ENCODE measurements at places on chromosomes 1 and 21.

DNA sequence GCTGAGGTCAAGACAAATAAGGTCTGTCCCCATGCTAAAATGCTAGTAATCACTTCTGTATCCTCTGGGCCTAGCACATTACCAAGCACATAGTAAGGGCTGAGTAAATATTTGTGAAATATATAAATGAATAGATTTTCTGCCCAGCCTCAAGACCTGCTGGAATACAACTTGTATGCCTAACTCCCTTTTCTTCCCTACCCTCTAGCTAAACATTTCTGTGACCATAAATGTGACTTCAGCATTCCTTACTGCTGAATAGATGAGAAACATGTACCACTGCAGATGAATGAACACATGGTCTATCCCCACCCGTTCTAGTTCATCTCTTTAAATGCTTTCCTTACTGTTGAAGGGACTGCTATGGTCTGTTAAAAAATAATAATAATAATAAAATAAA, 209.0 kb upstream of the HOOK1 start:
- DNase-seq = no peak

GRCh38 chr1:5685446-5686040, 306.7 kb downstream of the NPHP4 start:
- no peak for DNase-seq

DNA sequence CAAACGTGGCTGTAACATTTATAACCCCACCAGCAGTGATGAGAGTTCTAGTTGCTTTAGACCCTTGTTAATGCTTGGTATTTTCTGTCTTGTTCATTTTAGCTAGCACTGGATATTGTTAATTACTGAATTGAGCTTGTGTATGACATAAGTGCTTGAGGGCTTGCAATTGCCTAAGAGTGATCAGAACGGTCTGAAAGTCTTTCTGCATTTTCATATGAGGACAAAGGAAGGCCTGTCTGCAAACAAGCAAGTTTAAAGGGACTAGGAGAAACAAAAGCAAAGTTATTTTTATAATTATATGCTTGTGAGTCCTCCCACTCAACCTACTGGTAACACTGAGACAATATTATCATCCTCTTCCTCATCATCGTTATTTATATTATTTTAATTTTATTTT, 305.5 kb upstream of the DUSP10 start:
- DNase-seq = no peak

- DNase-seq = no peak
These were observed 1.3 kb upstream of the KRTAP10-12 start for GRCh38 chr21:44695641-44696040.

- no peak for DNase-seq
These were observed 14.4 kb downstream of the SLC5A9 start for GRCh38 chr1:48236716-48237470.

- no peak for DNase-seq
These were observed 163.9 kb downstream of the LRRC40 start for GRCh38 chr1:70041317-70042045.

DNA sequence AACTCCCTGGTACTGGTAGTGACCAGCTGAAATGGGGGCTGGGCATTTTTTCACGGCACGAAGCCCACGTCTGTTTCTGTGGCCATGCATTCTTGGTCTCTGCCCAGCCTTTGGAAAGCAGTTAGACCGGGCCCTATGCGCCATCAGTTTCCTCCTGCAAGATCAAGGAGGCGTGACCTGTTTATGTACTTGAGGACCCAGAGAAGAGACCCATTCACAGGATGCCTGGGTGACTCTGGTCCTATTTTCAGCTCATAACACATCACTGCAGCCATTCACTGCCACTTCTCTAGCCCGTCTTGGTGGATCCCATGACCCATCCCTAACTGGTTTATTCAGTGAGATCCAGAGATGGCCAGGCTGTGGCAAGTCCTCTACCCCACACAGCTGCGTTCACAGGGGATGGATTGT, 70.4 kb downstream of the SPSB1 start:
- no peak for DNase-seq

GRCh38 chr1:10692401-10693021, 103.9 kb downstream of the CASZ1 start:
- DNase-seq = peak; percentile 61

GRCh38 chr1:201028461-201028889, 5.0 kb upstream of the KIF21B start:
- DNase-seq = no peak

GRCh38 chr1:228105270-228105995, 2.3 kb upstream of the C1orf35 start:
- no peak for DNase-seq

- peak; percentile 56 for DNase-seq
These were observed 31.0 kb upstream of the EFCAB14 start for GRCh38 chr1:46749921-46750404.

GRCh38 chr1:78526496-78526895, 35.7 kb downstream of the PTGFR start:
- no peak for DNase-seq

DNA sequence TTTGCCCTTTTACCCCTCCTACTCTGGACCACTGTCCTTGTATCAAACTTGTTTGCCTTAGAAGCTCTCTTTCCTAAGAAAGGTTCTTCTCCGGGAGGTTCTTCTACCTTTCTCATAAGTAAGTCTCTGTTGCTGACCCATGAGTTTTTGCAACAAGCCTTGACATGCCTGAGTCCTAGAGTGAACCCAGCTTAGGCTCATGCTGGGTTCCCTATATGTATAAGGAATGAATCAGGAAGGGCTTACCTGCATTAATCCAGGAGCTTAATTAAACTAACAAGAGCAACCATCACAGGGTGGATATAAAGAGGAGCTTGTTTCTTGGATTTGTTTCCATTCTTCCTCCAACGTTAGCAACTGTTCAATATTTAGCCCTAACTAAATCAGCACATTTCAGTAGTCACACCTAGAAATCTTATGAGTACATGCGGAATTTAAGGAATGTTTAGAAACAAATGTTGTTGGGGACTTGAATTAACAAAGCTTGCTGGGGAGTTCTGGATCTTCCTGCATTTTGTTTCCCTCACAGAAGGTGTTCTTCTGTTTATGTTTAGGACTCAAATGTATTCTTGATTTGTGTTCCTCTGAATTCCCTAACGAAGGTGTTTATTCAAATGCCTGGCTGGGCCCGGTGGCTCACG, 64.3 kb upstream of the RAB3GAP2 start:
- DNase-seq = no peak

- DNase-seq = no peak
These were observed 70.0 kb downstream of the FAAP20 start for GRCh38 chr1:2124446-2125198.

DNA sequence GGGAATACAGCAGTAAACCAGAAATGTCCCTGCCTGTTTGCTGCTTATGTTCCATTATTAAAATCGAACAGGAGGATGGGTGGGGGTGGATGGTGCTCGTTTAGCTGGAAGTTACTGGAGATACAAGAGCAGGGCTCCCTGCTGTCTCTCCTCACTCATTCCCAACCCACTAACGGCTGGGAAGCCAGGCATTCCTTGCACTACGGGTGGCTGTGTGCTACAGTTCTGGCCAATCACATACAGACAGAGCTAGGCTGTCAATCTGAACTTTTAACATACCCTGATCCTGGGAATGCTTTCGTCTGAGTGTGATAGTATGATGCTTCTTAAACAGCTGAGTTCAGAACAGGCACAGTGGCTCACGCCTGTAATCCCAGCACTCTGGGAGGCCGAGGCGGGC, 7.0 kb downstream of the SIPA1L2 start:
- no peak for DNase-seq

DNA sequence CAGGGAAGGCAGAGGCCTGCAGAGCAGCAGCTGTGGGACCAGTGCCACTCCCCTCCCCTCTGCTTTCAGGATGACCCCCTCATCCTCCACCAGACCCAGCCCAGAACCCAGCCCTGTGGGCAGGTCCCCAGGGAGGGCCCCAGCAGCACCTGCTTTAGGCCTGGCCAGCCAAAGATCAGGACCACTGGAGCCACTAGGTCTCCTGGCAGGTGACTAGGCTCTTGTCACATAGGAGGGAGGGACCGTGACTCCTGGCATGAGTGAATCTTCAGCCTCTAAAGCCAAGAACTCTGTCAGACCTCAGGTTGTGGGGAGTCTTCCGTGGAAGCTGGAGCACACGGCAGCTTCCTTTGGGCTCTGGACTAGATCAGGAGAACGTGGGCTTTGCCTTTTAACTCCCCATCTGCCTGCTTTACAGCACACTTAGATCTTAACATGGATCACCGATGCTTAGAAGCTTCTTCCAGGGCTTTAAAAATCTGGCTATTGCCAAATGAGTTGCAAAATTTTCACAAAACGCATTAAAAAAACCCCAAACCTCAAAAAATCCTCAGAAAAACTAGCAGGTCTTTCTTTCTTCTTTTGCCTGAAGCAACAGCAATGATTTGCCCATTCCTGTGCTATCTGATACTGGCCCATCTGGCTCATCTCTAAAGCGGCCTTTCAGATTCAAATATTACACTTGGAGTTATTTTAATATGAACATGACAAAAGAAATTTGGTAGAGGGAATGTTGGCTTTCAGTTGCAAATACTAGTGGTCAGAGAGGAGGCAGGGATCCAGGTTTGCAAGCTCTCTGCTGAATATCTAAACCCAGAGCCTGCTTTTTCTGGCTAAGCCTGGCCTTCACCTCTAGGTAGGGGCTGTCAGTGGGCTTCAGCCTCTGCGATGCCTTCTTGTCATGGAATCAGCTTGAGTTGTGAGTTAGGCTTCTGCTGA, 235.2 kb downstream of the SDCCAG8 start:
- DNase-seq = no peak

DNA sequence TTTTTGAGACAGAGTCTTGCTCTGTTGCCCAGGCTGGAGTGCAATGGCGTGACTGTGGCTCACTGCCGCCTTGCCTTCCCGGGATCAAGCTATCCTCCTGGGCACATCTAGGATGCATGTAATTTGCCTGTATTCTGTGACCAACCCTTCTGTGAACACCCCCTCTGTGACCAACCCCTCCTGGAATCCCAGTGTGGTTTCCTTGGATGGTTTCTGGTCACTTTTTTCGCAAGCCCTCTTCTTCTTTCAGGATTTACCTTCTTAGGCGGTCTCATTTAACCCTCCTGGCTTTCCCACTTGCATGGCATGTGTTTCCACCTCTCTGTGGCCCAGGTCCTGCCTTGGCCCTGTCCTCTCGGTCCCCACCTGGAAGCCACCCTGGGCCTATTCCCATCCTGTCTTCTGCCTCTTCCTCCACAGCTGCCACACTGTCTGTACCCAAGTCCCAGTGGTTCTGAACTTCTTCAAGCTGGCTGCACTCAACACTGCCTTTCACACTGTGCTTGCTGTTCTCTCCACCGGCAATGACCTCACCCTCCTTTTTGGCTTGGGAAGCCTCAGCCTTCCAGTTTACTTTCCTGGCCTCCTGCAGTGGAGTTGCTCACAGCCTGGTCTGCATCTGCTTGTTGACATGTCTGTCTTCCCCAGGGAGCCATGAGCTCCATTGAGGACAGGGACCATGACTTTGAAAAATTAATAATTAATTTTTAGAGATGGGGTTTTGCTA, 57.0 kb downstream of the DISC1 start:
- DNase-seq = no peak

- no peak for DNase-seq
These were observed 10.2 kb downstream of the AADACL4 start for GRCh38 chr1:12654004-12654567.

DNA sequence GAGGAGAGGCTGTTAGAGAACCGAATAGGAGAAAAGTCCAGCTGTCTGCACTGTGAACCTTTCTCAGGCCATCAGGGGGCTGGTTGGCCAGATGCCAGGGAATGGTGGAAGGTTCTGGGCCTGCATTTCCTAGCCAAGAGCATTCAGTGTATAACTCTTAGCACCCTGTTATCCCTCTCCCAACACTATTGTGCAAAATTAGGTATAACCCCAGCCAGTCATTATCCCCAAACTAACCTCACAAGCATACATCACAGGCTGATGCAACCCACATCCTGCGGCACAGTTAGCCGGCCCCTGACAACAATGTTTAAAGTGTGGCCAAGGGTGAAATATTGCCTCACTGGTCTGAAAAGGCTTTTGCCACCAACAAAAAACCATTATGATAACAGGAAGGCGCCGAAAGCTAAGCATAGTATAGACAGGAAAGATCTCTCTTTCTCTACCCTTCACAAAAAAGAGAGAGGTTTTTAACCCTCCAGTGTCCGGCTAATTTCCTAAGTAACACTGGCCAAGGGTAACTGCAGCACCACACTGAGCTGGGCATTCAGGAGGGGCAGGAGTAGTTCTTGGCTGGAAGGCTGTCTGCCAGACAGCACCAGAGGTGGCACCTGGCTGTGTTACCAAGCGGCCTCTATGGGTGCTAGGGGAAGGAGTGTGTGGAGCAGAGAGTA, 77.3 kb upstream of the BCAR3 start:
- no peak for DNase-seq

GRCh38 chr1:229380536-229381160, 37.8 kb upstream of the CCSAP start:
- DNase-seq = no peak

GRCh38 chr1:21539933-21540332, 30.7 kb downstream of the ALPL start:
- DNase-seq = peak; percentile 71

- DNase-seq = no peak
These were observed 3.0 kb upstream of the MPL start for GRCh38 chr1:43334453-43335205.

GRCh38 chr1:62176597-62177312, 17.9 kb upstream of the L1TD1 start:
- DNase-seq = no peak

DNA sequence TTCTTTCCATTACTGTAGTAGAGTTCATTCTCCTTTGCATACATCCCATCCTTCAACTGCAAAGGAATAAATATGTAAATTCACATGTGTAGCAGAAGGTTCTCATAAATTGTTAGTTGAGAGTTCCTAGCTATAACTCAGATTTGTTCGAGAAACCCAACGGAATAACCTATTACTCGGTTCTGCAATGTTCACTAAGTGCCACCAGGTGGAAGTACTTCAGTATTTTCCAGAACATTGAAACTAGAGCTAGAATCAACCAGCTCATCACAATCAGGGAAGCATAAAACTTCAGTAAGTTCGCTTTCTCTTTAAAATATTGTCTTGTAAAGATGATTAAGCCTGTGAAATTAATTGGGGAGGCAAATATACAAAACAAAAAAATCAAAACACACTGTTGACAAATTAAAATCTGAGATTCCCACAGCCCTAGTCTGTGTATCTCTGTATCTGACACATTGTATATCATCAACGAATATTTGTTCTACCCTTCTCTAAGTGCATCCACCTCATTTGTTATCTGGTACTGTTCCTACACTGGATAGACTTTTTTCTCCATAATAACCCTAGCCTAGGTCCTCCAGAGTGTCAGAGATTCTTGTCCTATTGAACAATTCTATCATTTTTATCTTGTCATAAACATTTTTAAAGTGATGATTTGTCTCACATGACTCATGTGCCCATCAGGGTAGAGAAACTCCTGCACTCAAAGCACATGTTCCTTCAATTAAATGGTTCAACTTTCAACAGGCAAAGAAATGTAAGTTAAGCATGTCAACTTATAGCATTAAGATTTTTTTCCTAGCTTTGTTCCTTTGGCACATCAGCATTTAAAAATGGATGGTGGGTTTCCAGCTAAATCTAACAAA, 31.9 kb downstream of the MROH9 start:
- DNase-seq = peak; percentile 10

DNA sequence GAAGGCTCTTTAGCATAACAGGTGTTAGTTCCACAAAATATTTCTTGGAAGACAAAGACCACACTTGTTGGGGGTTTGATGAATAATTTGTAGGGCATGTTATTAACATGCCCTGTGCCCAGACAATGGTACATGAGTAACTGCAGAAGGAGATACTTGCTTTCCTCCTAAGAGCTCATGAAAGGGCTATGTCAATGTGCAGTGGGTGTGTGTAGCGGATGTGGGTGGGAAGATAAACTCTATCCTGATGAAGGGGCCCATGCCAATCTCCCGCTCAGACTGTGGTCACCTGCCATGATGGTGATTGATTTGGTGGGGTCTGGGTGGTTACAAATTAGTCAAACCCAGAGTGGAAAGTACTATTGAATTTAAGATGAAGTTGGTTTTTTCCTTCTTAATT, 69.8 kb upstream of the DNAH14 start:
- DNase-seq = no peak
